ENCODE measurements at places on chromosomes 7 and 10.

DNA sequence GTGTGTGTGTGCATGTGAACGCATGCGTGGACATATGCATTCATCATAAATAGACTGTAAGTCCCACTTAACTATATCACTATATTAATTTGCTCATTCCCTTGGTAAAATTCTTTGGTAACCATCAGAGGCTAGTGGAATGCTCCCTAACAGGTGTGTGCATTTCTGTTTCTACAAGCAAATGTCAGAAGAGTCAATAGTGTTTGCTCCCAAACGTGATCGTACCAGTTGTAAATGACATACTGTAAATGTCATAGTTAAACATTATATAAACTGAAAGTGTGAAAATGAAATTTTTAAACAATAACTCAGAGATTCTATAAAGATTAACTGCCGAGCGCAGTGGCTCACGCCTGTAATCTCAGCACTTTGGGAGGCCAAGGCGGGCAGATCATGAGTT lies 94.6 kb downstream of the ANLN start:
- no peak for DNase-seq

DNA sequence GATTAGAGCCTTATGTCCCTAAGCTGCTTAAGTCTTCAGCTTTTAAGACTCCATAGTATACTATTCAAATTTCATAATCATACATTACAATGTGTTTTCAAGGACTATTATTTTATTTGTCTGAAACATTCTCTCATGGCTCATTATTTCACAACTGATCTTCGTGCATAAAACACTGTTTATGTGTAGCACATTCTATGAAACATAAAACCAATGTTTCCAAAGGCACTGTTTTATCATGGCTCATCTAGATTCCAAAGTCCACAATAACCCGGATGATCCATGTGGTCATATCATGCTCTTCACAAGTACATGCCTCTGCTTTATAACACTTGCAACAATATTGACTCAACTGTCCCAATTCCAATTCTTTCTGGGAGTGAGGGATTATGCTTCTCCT lies 806.1 kb downstream of the TNS3 start:
- DNase-seq: no peak

DNA sequence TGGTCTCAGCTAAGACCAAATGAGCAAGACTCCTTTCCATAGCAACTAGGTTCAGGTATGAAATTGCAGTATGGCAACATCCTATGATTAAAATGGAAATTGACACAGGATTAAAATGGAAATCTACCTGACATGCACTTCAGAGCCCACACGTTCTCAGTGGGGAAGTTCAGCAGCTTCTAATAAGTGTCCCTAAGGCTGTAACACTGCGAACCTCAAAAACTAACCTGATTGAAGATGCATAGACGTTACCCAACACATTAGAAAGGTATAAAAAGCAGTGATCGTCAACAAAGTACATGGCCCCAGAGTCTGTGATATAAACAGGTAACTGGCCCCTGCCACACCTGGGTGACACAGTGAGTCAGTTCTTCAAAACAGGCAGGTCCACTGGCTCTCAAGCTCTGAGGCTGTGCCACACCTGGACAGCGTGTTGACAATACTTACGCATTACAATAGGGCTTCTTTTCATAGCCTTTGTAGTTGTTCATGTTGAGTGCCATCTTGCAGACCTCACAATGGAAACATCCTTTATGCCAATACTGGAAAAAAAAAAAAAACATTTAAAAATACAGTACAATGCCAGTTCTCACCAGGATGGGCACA lies 274.9 kb upstream of the NEBL start:
- DNase-seq: no peak

GRCh38 chr7:158512869-158513268 lies 74.8 kb downstream of the PTPRN2 start:
- no peak for DNase-seq

- no peak for DNase-seq
Observed at GRCh38 chr7:65798111-65799075, 74.5 kb upstream of the VKORC1L1 start.
